ENCODE measurements at places on chromosomes 3 and 15.
A peak's percentile ranks its signal among the peaks of the same experiment; 100 is the strongest.

- DNase-seq: peak; percentile 12
These were observed at the start of gene MELTF for GRCh38 chr3:197029511-197030167. MELTF (minus strand) TSS chr3:197029817; CDS start chr3:197029702, 115 bp downstream.

DNA sequence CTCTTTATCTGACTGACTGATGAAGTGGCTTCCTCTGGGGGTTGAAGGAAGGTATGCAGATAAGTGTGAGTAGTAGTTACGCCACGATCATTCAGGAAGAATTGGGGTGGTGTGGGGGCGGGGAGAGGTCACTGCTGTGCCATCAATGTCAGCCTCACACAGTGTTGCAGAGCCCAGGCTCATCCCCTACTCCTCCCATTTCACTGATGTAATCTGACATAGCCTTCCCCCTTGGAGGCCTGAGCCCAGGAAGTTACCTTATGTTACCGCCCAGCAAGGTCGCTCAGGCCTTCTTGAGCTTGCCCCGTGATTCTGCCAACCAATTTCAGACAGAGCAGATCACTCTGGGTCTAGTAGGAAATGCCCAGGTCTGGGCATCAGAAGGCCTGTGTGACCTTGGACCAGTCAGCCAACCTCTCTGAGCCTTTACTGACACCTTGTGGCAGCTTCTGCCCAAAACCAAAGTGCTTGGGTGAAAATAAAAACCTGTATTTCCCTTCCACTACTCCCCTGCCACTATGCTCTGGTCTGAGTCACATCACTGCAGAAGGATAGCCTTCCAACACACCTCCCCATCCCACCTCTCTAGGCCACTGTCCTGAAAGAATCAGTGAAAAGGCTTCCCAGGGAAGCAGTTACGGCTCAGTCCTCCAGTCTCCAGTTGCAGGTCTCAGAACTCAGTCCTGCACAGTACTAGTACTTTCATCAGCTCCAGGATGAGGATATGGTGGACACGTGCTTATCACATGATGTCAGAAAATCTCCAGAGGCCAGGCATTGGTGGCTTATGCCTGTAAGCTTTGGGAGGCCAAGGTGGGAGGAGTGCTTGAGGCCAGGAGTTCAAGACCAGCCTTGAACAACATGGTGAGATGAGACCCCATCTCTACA is 28.1 kb upstream of the INSYN1 start:
- no peak for DNase-seq

DNA sequence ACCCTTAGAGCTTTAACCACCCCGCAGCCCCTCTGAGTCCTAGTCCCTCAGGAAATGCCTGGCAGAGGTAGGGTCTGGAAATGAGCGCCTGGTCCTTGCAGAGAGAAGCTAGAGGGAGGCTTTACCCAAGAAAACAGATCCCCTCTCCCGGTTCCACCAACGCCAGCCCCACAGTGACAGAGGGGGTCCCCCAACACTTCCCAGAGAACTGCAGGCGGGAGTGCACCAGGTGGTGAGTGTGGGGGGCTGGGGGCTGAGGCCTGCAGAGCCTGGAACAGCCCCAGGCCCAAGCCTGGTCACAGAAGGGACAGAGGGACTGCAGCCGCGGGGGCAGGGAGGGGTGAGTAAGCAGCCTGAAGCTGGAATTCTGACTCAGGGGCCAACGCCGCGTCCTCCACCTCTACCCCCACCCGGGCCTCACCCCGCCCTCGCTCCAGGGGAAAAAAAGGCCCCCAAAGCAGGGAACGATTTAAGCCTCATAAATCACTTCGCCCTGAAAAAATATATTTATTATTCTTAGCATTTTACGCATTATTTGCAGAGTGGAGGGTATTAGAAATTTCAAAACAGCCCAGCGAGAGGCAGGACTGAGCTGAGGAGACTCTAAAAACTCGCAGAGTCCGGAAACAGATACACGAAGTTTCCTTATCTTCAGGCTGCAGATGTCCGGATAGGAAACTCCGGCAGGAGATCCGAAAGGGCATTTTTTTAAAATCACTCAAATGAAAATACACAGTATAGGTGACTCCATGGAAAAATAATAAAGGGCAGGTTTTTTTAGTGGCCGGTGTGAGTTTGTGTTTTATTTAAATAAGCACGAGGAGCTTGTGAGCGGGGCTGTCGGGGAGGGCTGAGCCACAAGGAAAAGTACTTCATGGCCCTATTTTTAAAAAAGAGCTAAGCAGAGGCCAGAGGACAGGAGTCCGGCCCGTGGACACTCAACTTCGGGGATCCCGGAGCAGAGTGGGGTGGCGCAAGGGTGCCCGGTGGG is 10.0 kb downstream of the GATA2 start:
- DNase-seq: peak; percentile 55

DNA sequence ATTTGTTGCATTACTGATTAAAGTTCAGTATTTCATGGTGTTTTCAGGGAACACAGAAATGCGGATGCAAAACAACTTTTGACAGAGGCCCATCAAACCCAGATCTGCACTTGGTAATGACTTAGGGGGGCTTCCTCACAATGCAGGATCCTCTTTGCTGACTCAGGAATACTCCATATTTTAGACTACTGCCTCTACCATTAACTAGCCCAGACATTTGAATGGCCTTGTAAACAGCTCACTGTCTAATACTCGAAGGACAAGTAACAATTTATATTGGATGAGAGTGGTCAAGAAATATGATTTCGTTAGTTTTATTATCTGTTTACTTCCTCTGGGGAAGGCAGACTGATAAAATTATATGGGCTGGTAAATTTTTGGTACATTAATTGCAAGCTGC is 9.0 kb upstream of the KIF23 start:
- no peak for DNase-seq

- no peak for DNase-seq
These were observed 207.2 kb downstream of the ROBO2 start for GRCh38 chr3:77247061-77247460.

GRCh38 chr15:58627701-58628100 is 121.8 kb downstream of the ADAM10 start:
- no peak for DNase-seq

GRCh38 chr3:106231086-106231485 is 362.3 kb upstream of the CBLB start:
- DNase-seq: no peak

DNA sequence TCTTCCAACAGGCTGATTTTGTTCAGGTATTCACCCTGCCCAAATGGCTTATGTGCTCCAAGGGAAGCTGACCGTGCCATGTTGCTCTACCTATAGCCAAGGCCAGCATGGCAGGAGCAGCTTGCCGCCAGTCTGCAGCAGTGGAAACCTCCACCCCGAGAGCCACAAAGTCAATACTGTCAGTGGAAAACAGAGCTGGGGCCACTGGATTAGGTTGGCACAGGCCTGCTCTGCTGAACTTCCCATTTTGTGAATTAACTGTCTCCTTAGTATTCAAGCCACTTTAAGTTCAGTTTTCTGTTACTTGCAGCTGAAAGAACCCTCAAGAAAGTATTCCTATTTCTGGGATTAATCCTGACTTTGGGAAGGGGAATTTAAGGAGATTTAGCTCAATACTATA is 63.8 kb upstream of the XCR1 start:
- no peak for DNase-seq

DNA sequence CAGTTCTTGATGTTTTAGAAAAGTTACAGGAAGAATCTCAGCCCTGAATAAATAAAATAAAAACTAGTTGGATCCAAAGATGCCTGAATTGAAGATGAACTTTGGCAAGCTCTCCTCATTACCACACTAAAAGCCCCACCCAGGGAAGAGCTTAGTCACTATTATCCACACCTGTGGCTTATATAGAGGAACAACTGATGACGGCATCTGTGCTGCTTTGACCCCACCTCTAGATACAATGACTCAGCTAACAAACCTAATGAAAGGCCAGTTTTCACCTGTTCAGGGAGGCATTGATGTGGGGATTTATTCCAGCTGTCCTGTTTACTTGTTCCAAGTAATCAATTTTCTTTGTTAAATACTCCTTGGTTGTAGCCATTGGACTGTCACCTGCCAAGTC is 604.7 kb upstream of the EPHA6 start:
- DNase-seq: no peak

GRCh38 chr3:73461547-73461946 is 163.2 kb downstream of the PDZRN3 start:
- no peak for DNase-seq

All from fibroblast of skin of left biceps (primary cell).